Activated CD8-positive, alpha-beta memory T cell treated with anti-CD3 and anti-CD28 coated beads for 48 hours (primary cell): ENCODE measurements at places on chromosomes 4 and X.

GRCh38 chr4:165381821-165382373 is 3.1 kb downstream of the CPE start:
- DNase-seq: no peak

GRCh38 chr4:158134222-158134621 is 38.6 kb downstream of the GASK1B start:
- no peak for DNase-seq

DNA sequence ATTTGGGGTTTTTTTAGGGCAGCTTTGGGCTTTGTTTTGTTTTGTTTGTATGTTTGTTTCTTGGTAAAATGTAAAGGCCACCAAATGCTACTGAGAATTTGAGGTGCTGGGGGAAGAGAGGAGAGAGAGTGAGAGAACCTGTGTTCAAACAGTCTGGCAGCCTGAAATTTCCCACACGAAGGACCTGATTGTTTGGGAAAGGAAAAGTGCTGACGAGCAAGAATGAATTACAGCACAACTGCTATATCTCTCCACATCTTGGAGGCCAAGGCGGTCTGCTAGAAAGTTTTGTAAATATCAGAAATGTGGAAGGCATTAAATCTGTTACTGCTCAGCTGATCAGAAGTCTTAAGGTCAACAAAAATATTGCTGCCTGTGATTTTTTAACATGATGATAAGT is 170.5 kb downstream of the PALLD start:
- DNase-seq: no peak

GRCh38 chr4:158181906-158182305 is 9.1 kb upstream of the GASK1B start:
- DNase-seq: no peak

DNA sequence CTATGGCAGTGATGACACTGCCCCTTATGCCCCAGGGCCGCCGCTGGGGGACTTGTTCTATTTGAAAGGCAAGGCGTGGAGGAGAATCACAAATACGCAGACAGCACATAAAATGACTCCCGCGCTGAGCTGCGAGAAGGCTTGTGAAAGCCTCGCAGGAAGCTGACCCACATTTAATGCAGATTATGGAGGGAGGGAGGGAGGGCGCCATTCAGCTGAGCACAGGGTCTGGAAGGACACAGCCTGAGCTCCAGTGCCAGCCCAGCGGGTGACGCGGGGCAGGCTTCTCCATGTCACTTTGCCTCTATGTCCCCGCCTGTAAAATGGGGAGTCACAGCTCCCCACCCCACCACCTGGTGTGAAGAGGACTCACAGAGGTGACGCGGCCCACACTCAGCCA is 14.3 kb downstream of the ABLIM2 start:
- DNase-seq: no peak

GRCh38 chr4:176872461-176872860 is 79.7 kb upstream of the VEGFC start:
- no peak for DNase-seq
